ENCODE measurements at places on chromosomes 1 and 21.

DNA sequence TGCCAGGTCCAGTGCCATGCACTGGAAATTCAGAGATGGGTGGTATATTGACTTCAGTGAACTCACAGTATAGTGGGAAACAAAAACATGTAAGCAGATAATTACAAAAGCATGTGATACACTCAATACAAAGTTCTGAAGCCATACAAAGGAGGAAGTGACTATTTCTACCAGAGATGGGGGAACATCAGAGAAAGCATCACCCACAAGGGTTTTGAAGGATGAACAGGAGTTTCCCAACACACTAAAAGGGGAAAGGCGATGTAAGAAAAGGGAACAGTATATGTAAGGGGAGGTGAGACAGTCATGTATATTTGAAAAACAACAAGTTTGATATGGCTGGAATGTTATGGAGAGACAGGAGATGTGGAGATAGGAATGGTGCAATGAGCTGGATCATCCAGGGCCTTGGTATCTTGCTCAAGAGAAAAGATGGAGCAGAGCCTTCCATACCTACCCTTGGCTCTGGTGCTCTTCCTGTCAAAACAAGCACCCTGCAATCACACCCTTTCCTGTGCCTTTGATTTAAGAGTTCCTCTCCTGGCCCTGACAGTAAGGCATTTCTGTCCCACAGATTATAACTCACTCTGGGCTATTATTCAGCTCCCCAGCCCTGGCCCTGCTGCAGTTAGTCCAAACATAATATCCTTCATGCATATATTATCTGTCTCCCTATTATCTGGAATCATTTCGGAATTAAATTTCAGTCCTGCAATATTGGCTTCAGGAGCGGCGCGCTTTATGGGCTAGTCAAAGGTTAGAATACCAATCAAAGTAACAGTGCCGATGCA lies 60.5 kb downstream of the DMAP1 start:
- no peak for DNase-seq

- DNase-seq, result no peak
Observed at GRCh38 chr21:44710756-44711326, 531 bp downstream of the TSPEAR start.

GRCh38 chr1:167094690-167095089 lies 815 bp downstream of the STYXL2 start:
- no peak for DNase-seq

GRCh38 chr1:112358798-112359408 lies 37.1 kb upstream of the CTTNBP2NL start:
- peak; percentile 16 for DNase-seq

DNA sequence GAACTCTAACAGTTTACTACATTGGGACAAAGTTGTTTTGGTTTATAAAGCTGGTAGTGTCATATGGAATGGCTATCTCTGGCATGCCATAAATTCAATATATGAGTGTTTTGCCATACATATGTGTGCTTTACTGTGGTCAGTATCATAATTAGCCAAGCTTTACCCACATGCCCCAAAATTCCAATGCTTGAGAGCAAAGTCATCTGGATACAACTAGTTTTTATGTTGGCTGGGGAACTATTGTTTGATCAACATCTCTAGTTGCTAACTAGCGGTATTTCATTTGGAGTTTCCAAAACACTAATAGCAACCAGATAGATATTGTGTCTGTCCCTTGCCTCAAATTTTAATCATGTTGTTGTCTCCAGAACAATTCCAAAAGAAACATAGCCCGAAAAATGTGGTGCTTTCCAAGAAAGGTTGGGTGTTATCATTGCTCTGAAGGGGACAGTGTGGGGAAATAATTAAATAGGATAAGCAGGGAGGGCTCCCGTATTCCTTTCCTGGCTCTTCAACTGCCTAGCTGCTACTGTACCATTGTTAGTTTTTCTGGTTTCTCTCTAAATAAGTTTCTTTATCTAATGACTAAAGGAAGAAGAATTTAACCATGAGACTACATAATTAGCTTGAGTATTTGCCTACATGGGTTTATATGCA lies 136.1 kb downstream of the TGFB2 start:
- no peak for DNase-seq

DNA sequence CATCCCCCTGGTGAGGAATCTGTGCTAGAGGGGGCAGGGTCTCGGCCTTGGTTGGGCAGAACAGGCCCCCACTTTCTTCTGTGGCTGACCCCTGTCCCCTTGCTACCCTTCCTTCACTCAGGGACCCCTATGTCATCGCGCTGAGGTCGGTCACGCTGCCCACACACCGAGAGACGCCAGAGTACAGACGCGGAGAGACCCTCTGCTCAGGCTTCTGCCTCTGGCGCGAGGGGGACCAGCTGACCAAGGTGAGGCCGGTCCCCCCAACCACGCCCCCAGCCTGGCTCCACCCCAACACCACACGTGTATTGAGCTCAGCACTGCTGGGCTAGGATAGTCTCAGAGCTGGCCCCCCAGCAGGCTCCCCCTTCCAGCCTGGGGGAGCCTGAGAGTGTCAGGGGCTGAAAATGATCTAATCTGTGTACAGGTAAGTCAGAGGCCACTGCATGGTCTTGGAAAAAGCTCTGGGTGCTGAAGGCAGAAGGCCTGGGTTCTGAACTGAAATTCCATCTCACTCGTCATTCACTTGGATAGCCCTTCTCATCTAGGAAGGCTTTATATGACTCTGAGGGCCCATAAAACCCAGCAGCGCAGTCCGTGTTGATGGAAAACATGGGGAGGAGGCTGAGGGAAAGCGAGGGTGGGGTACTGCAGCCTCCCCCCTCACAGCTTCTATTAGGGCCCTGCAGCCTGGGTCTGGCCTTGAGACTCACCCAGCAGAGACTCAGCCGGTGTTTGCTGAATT lies 15.3 kb downstream of the FAM151A start:
- no peak for DNase-seq

DNA sequence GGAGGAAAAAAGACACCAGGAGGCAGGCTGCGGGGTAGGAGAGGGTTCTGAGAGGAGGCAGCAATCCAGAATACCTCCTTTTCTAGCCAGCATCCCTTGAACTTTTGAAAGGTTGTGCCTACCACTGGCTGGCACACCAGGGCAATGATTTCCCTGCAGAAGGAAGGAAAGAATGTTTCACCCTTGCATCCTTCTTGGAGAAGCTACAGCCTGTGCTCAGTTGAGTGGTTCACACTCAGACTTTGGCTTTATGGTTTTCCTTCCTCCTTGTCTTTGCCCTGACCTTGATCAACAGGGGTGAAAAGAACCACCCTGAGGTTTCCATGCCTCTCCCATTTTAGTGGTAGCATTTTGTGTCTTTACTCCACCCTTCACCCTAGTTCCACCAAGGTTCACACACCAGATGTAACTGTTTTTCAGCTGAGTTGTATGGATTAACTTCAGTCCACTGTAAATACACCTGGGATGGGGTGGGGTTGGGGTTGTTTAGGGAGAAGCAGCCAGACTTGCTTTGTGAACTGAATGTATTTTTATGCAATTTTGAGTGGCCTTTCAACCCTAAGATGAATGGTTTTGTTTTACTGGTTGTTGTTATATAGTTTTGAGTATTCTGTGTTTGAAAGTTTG lies 122.3 kb downstream of the SYT2 start:
- DNase-seq, result no peak

- DNase-seq, result no peak
Observed at GRCh38 chr1:63859480-63860275, 85.9 kb downstream of the ROR1 start.

- no peak for DNase-seq
Observed at GRCh38 chr1:206419783-206420182, 50.5 kb upstream of the IKBKE start.

DNA sequence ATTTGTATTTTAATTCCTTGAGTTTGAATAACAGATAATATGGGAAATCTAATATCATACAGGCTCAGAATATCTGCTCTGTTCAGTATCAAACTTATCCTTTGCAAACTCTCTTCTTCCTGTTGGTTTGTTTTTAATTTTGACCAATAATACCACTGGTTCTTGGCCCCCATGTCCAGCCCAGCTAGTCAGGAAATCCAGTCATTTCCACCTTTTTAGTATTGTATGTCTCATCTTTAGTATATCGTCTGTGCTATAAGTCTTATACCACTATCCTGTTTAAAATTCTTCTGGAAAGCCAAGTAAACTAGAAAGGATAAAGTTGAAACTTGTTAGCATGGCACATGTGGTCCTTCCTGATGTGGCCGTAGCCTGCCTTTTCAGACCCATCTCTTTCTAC lies 10.7 kb downstream of the SCCPDH start:
- DNase-seq, result peak; percentile 4

- DNase-seq, result peak; percentile 58
Observed at GRCh38 chr1:201877877-201878401, 10.8 kb upstream of the SHISA4 start.

- DNase-seq, result no peak
Observed at GRCh38 chr1:208336137-208336518, 91.9 kb upstream of the PLXNA2 start.

DNA sequence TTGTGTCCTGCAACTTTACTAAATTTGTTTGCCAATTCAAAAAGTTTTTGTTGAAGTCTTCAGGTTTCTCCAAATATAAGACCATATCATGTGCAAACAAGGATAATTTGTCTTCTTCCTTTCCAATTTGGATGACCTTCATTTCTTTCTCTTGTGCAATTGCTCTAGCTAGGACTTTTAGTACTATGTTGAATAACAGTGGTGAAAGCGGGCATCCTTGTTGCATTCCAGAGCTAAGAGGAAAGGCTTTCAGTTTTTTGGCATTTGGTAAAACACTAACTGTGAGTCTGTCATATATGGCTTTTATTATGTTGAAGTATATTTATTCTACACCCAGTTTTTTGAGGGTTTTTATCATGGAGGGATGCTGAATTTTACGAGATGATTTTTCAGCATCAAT lies 630.0 kb upstream of the ADGRL2 start:
- no peak for DNase-seq

GRCh38 chr1:64137412-64137803 lies 66.0 kb upstream of the UBE2U start:
- no peak for DNase-seq

GRCh38 chr1:10607228-10607627 lies 132.5 kb downstream of the PEX14 start:
- DNase-seq, result no peak

GRCh38 chr1:39960431-39960958 lies 5.5 kb downstream of the MFSD2A start:
- DNase-seq, result peak; percentile 65

All from MM.1S (cell line).